Bronchial epithelial cell (primary cell): ENCODE measurements at places on chromosomes 3 and 15.

DNA sequence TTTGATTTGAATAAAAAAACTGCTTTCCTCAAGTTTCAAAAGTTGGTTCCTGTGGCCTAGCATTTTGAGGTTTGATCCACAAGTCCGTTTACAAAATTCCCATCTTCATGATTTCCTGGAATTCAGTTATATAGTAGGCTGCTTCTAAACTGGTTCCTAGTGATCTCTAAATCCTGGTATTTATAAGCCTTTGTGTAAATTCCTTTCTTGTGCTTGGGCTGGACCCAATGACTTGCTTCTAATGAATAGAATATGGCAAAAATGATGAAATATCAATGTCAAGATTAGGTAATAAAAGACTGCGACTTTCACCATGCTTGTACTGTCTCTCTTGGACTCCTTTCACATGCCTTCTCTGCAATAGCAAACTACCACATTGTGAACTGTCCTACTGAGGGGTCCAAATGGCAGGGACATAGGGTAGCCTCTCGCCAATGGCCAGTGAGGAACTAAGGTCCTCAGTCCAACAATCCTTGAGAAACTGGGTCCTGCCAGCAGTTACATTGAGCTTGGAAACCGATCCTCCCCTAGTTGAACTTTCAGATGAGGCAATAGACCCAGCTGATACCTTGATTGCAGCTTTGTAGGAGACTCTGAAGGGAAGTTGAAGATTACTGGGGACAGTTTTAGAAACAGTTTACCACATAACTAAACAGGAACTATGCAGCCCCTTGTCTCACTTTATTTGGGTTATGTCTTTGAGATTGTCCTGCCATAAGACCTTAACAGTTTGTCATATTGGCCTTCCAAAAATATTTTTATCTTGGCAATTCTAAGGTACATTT lies 303.9 kb upstream of the TBC1D5 start:
- DNase-seq, result no peak

DNA sequence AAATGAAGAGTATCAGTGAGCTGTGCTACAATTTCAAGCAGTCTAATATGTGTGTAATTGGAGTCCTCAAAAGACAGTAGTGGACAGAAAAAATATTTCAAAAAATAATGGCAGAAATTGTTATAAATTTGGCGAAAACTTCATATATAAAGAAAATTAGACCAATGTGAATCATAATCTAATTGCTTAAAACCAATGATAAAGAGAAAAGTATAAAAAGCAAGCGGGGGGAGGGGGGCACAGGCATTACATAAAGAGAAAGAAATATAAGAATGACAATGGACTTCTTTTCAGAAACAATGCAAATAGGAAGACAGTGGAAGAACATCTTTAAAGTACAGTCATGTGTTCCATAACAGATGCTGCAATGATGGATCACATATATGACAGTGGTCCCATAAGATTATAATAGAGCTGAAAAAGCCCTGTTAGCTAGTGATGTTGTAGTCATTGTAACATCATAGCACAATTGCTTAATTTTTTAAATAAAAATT lies 7.9 kb upstream of the PXYLP1 start:
- no peak for DNase-seq

DNA sequence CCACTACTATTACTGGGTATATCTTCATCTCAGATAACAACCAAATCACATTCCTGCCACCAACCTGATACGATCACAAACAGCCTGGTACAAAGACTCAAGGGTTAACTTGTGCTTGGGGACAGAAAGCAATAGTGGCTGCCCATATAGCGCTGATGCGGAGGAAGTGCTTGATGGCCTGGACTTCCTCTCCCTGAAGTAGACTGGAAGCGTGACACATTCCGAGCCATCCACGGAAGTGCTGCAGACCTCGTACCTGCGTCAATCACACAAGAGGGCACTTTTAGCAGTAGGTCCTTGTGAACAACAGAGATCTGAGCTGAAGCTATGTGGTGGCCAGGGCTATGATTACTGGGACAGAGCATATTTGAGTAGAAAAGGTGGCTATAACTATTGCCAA lies 17.3 kb upstream of the C3orf62 start:
- no peak for DNase-seq

- peak; percentile 25 for DNase-seq
Observed at GRCh38 chr3:50806806-50807205, 132.1 kb downstream of the DOCK3 start.

DNA sequence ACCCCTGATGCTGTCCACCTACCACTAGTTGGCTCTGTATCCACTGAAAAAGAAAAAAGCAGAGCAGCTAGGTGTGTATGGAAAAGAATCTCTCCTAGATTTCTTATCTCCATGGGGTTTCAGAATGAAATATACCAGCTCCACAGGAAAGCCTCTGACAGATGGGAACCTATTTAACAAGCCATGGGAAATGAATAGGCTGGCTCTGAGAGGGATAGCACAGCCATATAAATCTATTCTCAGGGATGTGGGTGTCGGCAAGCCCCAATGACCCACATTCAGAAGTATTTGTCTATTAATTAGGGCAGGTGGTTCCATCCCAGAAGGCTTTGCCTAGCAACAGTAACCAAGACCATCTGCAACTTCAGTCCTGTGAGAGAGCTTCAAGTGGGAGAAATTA lies 694.1 kb downstream of the AGBL1 start:
- no peak for DNase-seq

DNA sequence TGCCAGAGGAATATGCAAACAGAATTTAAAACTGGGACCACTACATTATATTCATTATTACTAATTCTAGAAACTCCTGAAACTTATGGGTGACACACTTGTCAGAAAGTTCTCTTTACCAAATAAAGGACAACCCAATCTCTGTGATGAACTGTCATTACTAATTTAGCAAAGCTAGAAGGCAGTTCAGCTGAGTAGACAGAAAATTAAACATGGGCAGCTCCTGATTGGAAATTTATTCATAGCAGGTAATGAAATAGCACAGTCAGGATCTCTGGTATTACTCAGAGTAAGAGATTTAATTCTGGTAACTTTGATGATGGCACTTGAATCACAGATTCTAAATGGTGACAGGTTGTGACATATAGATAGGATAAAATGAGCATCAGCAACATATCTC lies 123.0 kb downstream of the GBE1 start:
- no peak for DNase-seq

GRCh38 chr15:91412138-91412928 lies 312.3 kb downstream of the SV2B start:
- peak; percentile 7 for DNase-seq

- DNase-seq, result peak; percentile 72
Observed at GRCh38 chr3:172595664-172596393, 72.6 kb upstream of the TNFSF10 start.

DNA sequence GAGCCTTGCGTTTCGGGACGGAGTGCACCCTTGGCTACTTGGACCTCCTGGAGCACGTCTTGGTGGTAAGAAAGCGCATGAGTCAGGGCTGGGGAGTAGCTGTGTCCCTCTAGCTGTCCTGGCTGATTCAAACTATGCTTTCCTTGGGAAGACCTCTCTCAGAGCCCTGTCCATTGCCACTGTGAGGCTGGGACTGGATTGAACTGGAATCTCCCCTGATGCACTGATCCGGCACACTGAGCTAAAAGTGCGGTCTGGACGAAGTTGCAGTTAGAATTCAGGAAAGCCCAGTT lies 232.6 kb upstream of the TPM1 start:
- no peak for DNase-seq

GRCh38 chr3:140848666-140849065 lies 93.0 kb upstream of the SLC25A36 start:
- no peak for DNase-seq

DNA sequence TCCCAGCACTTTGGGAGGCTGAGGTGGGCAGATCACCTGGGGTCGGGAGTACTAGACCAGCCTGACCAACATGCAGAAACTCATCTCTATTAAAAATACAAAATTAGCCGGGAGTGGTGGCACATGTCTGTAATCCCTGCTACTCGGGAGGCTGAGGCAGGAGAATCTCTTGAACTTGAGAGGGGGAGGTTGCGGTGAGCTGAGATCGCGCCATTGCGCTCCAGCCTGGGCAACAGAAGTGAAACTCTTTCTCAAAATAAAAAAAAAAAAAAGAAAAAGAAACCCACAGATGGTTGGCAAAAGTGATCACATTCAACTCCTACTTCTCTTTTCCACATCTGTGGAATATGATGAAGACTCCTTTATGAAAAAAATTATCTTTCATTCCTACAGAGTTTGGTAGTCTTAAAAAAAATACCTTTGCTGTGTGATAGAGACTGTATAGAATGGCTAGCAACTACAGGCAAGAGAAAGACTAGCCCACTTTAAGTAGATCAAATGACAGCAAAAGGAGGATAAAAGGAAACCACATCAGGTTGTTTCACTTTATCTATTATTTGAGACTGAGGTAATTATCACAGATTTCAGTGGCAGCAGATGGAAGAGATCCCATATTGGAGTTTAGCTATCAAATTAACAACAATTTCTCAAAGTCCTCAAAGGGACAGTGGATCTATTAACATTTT lies 172.9 kb upstream of the TSPAN3 start:
- no peak for DNase-seq

DNA sequence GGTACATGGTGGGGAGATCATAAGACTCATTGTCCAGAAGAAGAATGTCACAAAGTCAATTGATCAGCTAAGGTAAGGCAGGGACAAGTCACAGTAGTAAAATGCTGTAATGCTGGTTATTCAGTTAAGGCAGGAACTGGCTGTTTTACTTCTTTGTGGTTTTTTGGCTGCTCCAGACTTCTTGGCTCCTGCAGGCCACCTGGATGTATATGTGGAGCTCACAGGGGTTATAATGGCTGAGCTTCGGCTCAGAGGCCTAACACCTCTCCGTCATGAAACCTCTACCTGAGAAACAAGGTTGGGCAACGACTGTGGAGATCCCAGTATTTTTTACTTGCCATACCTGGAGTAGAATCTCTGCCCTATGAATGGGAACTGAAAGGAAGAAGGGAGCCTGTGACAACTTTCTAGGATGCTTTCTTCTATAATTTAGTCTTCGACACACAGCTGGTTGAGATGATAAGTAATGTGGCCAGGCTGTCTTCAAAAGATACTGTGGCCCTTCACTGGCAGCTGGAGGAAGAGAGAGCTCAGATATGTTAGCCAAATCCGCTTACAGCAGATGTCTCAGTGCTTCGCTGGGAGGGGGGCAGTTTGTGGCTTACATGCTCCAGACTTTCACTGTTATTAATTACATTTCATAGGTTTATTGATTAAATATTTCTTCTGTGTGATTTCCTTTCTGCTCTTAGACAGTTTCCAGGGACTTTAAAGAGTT lies 887.8 kb downstream of the IGSF11 start:
- no peak for DNase-seq

DNA sequence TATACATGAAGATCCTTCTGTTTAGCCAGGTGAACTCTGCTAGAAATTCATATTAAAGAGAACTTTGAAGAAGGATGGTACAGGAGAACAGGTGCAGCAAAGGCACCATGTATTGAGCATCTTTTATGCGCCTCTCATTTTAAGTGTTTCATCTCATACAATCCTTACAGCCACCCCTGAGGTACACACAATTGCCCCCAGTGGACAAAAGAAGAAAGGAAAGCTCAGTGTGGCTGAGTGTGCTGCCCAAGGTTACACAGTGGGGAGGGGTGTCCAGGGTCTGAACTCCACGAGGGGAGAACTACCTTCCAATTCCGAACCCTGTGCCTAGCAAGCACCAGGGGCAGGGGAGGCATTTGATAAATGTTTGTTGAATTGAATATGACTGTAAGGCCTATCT lies 98.6 kb downstream of the MECOM start:
- DNase-seq, result no peak

GRCh38 chr15:68637767-68638404 lies 59.1 kb downstream of the CORO2B start:
- DNase-seq, result no peak

GRCh38 chr3:120928991-120929390 lies 21.0 kb downstream of the STXBP5L start:
- DNase-seq, result no peak

DNA sequence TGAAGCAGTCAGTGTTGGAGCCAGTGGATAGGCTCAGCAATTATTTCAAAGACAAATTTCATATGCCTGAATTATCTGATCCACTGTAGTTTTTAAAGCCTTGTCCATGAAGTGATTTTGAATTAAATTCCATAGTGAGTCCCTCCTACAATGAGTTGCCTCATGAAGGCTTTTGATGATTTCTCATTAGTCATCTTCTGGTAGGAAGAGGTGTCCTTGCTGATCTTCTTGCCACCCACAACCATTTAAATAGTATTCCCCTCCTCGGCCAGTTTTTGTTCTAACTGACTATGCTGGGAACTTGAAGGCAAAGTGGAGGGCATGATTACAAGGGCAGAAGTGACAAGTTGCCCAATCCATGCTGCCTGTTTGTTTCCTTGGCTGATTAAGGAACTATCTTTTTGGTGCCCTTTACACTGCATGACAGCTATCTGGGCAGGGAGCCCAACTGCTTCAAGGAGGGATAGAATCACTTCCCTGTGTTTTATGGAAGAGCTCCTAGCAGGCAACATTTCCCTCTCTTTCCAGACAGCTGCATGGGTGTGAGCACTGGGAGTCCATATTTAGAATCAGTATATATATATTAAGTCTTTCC lies 617.5 kb downstream of the ZPLD1 start:
- DNase-seq, result peak; percentile 2

- no peak for DNase-seq
Observed at GRCh38 chr3:170058127-170058526, 20.3 kb downstream of the GPR160 start.

- DNase-seq, result peak; percentile 36
Observed at GRCh38 chr3:103127737-103128136, 692.9 kb downstream of the ZPLD1 start.

- DNase-seq, result no peak
Observed at GRCh38 chr3:132709761-132710160, 12.4 kb downstream of the NPHP3 start.

DNA sequence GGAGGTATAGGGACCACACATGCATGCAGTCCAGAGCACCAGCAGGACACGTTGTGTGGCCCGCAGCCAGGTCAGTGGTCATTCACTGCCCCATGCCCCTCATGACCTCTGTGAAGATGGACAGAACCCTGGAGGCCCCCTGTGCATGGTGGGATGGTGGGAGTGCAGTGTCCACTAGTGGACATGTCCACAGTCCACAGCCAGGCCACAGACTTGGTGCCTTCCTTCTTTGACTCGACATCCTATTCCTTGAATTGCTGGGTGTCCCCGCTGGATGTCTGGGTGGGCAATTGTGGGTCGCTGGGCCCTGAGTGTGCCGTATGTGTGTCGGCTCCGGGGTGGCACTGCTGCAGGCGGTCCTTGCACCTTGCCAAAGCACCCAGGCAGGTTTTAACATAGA lies 35.7 kb downstream of the KLF15 start:
- no peak for DNase-seq

GRCh38 chr3:135017003-135017893 lies 222.2 kb downstream of the EPHB1 start:
- no peak for DNase-seq

DNA sequence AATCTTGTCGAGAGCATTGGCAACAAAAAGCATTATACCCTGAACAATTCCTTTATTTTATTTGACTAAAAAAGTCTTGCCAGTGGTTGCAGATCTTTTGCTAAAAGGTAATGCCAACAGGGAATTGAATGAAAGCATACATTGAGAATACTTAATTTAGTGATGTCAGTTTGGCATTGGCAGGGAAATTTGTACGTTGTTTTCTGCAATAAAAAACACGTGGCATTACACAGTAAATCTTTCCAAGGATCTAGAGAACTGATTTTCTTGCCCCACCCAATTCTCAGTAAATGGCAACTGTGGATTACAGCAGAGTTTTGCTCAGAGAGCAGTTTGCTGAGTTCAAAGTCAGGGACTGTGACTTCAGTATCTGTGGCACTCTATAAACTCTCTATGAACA lies 38.3 kb upstream of the IGSF10 start:
- DNase-seq, result no peak

- peak; percentile 80 for DNase-seq
Observed at GRCh38 chr3:123623346-123623880, 38.6 kb upstream of the HACD2 start.
